WTC11 (cell line): ENCODE measurements at places on chromosomes 12 and 14.

GRCh38 chr12:14473707-14474287 lies 93.9 kb downstream of the PLBD1 start:
- no peak overlapping the region for H3K27ac ChIP-seq
- H3K4me1 ChIP-seq, result no peaks in the 10 kb centered on the region
- no peak overlapping the region for H3K4me3 ChIP-seq

DNA sequence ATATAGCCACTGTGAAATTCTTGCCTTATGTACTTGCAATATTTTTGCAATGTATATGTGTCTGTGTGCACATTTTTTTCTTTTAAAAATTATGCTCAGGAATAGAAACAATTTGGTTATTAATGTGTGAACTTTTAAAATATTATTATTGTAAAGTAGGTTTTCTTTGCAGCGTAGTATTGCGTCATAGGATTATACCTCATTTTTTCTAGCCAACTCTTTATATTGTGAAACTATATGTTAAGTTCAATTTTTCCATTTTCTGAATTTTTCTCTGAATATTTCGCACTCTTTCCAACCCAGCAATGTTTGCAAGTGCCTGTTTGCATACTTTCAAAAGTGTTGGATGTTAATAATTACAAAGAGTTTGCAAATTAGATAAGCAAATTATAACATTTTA lies 471.6 kb upstream of the LMO3 start:
- H3K36me3 ChIP-seq, result no peaks in the 10 kb centered on the region
- no peak overlapping the region for H3K4me3 ChIP-seq
- no peak for DNase-seq
- H3K4me1 ChIP-seq, result peaks cover 14% of the 10 kb centered on the region
- H3K27me3 ChIP-seq, result no peaks in the 10 kb centered on the region

- H3K4me1 ChIP-seq, result peaks cover 6% of the 10 kb centered on the region
- H3K4me3 ChIP-seq, result no peak overlapping the region
- no peaks in the 10 kb centered on the region for H3K36me3 ChIP-seq
Observed at GRCh38 chr14:38723959-38724358, 379.1 kb downstream of the SEC23A start.

DNA sequence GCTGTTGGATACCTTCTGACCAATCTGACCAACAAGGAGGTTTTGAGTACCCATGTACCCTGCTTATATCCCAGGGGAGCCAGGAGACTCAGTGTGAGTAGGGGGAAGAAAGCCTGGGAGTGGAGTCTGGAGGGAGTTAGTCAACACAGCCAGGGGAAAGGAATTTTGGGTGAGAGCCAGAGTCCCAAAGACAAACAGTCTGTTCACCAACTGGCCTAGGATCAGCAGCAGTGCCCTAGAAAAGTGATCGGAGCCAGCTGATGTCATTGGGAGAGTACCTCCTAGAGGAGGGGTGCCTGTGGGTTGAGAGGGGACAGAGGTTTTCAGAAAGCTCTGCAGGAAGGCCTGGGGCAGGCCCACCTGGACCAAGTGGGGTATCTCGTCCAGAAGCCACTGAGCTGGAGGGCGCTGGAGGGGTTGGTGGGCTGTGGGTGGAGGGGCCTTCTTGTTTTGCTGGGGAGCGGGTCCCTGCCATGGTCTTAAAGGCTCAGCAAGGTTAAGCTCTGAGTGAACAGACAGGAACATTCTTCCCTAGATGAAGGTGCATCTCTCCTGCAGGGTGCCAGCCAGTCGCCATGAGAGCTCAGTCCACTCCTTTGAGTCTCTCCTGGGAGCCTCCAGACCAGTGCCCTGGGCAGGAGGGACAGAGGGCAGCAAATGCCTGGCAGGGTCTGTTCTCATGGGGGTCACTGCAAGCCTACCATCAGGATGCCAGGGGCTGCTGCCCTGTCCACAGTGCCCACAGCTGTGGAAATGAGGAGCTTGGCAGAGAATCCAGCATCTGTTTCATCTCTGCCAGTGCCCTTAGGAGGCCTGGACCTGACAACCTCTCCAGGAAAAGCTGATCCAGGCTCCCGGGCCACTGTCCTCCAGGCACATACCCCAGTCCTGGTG lies 63.6 kb downstream of the CHGA start:
- H3K4me1 ChIP-seq, result 0 out of 2 replicates have a peak, but pooled peaks cover 4% of the 10 kb centered on the region
- no peak overlapping the region for H3K4me3 ChIP-seq
- no peak overlapping the region for H3K27ac ChIP-seq
- DNase-seq, result no peak
- no peaks in the 10 kb centered on the region for H3K27me3 ChIP-seq
- peaks cover 19% of the 10 kb centered on the region for H3K36me3 ChIP-seq

- no peaks in the 10 kb centered on the region for H3K27me3 ChIP-seq
- no peak overlapping the region for H3K4me3 ChIP-seq
- H3K4me1 ChIP-seq, result peaks cover 42% of the 10 kb centered on the region
- no peaks in the 10 kb centered on the region for H3K36me3 ChIP-seq
- no peak for DNase-seq
- peak overlapping the region; percentile 76 for H3K27ac ChIP-seq
Observed at GRCh38 chr14:104147346-104148125, 9.1 kb downstream of the KIF26A start.

- peaks cover 21% of the 10 kb centered on the region for H3K36me3 ChIP-seq
- H3K27me3 ChIP-seq, result no peaks in the 10 kb centered on the region
- H3K4me3 ChIP-seq, result no peak overlapping the region
Observed at GRCh38 chr12:76329159-76329558, 19.1 kb downstream of the BBS10 start.
